ENCODE measurements at places on chromosomes 3 and 15. TPM values are rescaled to one million over a fixed set of nuclear protein-coding genes. Genes with fewer than 3 reads are reported as not detected.
A peak's percentile ranks its signal among the peaks of the same experiment; 100 is the strongest.

CHCHD4 gene
- total RNA-seq: 7.4 TPM

DNA sequence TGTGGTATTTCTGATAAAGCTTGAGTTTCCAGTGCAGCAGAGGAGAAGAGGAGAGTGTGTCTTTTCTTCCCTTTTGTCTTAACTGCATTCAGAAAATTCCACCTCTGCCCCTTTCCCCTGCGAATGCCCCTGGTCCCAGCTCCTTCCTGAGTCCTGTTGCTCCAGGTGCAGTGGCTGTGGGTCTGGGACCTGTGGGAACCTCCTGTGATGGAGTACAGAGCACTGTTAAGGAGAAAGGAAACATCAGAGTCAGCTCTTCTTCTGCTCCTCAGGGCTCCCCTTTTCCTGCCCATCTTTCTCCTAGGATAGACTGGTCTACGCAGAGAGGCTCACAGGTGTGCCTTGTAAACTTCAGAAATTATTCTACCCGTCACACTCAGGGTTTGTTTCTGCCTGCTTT is 165.8 kb upstream of the ROPN1 start:
- DNase-seq: no peak

DNA sequence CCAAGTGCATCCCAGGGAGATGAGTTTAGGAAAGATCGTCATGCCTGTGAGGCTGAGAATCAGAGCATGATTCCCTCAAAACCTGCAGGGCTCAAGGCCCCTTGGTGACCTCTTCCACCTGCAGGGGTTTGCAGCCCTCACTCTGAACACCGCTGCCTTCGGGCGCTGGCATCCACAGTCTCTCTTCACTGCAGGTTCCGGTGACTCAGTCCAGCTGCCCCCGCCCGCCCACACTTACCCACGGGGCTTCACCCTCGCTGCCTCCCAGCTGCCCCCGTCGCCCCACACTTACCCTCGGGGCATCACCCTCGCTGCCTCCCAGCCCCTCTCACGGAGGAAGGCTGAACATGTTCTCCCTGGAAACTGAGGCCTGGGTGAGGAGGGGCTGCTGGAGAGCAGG is 277.1 kb downstream of the XXYLT1 start:
- no peak for DNase-seq

NIT2 gene
- total RNA-seq: 25.0 TPM

TJP1 gene
- 103 TPM for total RNA-seq

- DNase-seq: no peak
These were observed 67.3 kb downstream of the MCF2L2 start for GRCh38 chr3:183360971-183361624.

- peak; percentile 40 for DNase-seq
These were observed 114.7 kb upstream of the LRTM1 start for GRCh38 chr3:55042591-55042990.

DNA sequence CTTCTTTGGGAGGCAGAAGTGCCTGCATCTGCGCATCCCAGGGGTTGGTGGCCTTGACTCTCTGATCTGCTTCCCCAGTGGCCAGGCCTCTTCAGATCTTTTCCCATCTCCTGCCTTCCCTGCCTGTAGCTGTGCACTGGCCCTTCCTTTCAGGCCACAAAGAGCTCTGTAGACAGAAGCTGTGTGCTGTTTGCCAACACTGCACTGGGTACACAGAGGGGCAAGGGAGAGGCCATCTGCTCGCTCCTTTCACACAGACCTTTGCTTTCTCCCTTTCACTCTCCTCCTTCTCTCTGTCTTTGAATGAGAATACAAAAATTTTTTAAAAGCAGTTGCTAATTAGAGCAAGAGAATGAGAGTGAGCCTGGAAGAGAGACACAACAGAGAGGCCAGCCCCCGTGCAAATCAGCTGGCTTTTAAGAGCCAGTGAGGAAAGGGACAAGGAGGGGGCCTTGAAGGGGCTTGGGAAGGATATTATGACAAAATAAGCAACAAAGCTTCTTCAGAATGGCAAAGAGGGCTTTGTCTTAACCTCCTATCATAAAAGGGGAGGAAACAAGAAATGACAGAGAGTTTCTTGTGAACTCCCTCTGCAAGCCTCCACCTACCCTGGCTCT is 170.9 kb downstream of the EPHB1 start:
- DNase-seq: no peak

DNA sequence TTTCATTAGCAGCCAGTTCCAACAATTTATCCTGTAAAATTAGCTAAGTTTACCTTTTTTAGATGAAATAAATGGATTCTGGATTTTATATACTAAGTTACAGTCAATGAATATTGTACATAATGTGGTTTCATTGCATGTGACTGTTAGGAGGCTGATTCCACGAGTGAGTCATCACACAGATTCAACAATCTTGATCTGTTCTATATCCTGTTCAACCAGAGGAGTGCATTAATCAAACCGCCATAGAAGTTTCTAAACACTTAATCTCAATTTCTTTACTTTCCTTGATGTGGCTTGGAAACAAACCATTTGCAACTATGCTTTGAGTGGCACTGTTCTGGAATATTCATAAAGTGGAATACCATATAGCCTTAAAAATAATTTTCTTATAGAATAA is 15.3 kb downstream of the DNAJC13 start:
- DNase-seq: peak; percentile 91

- DNase-seq: no peak
These were observed 103.6 kb downstream of the FNDC3B start for GRCh38 chr3:172142864-172143451.

SHC4 gene
- total RNA-seq: 3.5 TPM

EFHB gene
- under 0.01 TPM for total RNA-seq

SPSB4 gene
- not detected for total RNA-seq

- no peak for DNase-seq
These were observed 377.5 kb upstream of the NR2F2 start for GRCh38 chr15:95953032-95953431.

RHOV gene
- total RNA-seq: under 0.01 TPM

FBXW12 gene
- total RNA-seq: not detected

DNA sequence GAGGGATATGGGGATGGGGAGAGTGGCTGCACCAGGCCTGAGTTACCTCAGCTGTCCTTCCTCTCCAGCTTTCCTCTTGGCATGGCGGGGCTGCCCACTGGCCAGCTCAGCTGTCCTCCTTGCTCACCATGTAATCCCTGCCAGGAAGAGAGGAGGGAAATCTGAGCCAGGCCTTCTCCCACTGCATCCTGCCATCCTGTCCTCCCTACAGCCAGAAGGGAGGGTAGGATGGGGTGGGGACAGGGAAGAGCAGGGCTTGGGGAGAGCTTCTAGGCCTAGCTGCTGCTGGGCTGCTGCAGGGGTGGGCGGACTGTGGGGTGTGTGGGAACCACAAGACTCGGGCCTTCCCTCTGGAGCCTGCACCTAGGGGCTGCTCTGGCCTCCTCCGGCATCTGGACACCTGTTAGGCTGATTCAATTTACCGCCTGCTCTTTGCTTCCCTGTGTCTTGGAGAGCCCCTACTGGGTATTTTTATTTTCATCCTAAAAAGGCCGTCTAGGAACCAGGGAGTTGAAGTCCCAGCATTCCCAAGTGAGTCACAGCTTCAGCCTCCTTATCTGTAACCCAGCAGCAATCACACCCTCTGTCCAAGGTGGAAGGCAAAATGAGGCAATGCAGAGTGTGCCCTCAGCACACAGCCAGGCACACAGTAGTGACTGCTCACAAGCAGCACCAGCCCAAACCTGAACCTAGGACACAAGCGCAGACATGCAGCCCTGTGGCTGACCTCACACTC is 13.1 kb upstream of the KY start:
- DNase-seq: no peak

- no peak for DNase-seq
These were observed 486.8 kb downstream of the PDCD6IP start for GRCh38 chr3:34284959-34285826.

- peak; percentile 44 for DNase-seq
These were observed 38.4 kb upstream of the CGNL1 start for GRCh38 chr15:57337868-57338411.

- peak; percentile 48 for DNase-seq
These were observed 11.1 kb upstream of the RTP2 start for GRCh38 chr3:187713504-187713903.

DNA sequence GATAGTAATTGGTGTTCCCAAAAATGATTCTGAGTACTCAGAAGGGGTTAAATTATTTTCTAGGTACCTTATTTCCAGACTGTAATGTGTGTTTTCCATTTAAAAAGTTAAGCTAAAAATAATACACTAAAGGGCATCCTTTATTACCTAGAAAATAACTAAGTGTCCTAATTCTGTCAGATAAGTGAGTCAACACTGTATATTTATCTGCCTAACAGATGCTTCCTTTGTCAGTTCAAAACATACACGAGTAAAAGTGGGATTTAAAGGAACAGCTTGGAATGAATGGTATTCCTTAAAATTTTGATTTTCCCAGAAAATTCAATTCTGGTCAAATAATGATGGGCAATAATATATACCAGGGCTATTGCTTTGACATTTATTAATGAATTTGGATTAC is 78.3 kb downstream of the ADAMTSL3 start:
- no peak for DNase-seq

DNA sequence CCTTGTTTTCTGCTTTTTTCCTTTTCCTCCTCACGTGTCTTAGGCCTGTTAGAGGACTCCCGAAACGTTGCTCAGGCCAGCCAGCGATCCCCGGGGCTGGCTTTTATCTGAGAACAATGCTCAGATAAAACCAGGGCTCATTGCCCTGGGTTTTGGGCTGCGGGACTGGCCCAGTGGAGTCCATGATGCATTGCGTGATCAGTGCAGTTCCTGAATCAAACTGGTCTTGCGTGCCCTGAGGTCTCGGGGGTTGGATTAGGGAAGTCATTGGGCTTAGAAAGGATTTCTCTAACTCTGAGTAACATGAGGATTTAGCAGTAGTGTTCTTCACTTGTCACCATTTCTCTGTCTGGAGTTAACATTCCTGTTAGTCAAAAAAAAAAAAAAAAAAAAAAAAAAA is 66.3 kb downstream of the CCR1 start:
- DNase-seq: no peak

DNA sequence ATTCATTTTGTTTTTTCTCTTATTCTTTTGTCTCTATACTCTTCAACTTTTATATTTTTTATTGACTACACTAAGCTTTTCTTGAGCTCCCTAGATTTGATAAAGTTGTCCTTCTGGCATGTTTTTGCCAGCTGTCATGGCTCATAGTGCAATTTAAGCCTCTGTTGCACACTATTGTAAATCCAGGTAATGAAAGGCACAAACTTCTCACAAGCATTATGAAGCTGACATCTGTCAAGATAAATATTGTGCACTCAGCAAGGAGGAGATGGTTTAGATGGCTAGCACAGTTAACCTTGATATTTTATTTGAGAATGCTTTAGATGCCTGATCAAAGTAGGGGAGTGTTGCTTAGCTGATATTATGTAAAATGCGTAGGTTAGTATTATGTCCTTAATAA is 1280.9 kb downstream of the NSUN3 start:
- no peak for DNase-seq

ERC2 gene
- 0.43 TPM for total RNA-seq

- no peak for DNase-seq
These were observed 69.8 kb downstream of the SH3GL3 start for GRCh38 chr15:83516935-83517334.

DNA sequence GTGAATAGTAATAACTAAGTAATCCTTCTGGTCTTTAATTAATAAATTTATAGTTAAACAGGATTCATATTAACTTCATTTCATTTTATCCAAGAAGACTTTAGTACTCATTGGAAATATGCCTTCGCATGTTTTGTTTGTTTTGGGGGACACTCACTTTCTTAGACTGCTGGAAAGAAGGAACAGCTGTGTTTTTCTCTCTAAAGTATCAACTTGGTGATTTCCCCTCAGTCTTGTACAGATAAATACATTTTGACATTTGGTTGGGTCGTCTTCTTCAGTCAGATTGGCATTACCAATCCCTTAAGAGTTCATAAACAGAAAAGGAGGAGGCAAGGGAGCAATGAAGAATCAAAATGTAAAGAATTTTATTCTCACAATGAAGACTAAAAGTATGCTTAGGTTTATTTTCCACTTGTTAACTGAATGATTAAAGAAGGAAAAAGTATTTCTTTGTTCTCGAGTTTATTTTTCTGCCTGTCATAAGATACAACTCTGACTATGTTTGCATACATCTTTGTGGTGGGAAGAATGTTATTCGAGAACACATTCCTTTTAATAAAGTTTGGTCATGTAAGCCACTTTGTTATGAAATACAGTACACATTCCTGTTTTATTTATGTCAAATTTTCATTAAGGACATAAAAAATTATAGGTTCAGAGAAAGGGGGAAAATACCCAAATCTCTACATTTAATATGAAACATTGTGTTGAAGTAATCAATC is 140.2 kb downstream of the GMNC start:
- DNase-seq: peak; percentile 25

SLC28A1 gene
- not detected for total RNA-seq
